ENCODE measurements at places on chromosomes 16 and 17.

DNA sequence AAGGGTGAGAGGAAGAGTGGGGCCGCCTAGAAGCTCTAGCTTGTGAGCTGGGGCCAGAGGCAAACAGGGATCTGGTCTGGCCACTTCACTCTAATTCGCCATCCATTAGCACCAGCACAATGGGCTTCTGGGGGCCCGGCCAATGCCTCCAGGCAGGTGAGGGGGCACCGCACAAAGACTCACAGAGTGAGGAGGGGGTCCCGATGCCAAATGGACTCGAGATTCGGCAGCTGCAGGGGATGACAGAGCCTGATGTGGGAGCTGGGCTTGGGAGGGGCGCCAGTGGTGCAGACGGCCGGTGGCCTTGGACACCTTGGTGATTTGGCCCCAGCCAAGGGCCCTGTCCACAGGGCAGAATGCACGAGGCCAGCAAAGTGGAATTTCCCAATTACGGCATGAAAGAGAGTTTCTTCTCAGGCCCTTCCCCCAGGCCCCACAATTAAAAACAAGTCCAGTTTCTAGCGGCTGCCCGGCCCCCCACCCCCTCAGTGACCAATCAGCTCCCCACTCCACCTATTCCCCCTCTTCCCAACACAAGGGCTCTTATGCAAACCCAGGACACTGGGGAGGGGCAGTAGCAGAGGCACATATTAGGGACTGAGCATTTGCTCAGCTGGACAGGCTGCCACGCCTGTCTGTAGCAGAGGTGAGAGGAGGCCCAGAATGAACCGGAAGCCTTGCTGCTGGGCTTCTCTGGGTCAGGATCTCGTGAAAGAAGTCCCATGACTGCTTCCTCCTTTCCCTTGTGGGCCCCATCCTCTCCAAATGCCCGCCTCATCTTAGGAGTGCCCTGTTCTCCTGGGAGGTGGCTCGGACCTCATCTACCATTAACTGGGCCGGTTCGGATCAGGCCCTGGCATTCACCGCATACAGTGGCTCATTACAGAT is 39.4 kb upstream of the MTSS2 start:
- no peak for DNase-seq

DNA sequence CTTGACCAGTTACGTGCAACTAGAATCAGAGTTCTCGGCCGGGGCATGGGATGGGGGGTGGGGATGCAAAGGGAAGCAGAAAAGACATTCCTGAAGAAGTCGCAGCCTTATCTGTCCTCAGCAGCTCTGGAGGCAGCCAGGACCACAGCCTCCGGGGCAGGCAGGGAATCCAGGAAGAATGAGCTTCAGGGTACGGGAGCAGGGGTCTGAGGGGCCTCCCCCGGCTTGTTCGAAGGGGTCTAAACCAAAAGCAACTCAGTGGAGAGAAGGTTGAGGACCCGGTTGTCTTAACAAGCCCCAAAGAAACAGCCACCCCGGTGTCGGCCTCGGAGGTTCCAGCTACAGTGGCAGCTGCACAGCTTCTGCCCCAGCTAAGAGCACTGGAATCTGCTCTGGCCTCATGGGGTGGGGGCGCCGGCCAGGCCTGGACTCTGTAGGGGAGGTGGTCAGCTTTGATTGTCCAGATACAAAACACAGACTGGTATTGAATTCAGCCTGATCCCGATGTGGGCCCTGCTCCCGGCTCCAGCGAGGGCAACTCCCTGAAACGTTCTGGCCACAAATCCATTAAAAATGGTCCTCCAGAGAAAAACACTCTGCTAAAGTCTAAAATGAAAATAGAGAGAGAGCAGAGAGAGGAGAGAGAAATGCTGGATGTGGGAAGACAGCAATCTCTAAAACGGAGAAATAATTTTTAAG is 7.7 kb downstream of the HOXB4 start:
- no peak for DNase-seq

DNA sequence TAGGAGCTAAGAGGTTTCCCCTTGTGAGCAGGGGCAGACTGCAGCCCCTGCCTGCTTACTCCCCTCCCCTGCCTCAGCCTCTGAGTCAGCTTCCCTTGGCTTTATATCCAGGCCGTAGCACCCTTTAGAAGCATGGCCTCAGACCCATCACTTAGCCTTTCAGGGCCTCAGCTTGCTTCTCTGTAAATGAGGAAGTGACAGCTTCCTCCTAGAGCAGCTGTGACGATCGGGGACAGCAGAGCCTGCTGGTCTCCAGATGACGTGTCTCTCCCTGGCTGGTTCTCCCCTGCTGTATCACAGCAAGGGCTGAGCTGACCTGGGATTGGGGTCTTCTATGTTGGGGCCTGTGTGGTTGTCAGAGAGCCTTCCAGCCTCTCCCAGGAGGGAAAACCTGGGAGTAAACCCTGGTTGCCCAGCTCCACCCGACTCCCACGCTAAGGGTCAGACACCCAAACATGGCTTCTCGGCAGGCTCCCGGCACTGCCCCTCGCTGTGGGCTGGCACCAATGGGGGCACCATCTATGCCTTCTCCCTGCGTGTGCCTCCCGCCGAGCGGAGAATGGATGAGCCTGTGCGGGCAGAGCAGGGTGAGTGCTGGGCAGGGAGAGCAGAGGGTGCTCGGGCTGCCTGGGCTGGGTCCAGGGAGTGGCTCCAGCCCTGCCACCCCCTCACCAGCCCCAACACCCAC is 16.3 kb upstream of the MYO15B start:
- DNase-seq, result no peak

DNA sequence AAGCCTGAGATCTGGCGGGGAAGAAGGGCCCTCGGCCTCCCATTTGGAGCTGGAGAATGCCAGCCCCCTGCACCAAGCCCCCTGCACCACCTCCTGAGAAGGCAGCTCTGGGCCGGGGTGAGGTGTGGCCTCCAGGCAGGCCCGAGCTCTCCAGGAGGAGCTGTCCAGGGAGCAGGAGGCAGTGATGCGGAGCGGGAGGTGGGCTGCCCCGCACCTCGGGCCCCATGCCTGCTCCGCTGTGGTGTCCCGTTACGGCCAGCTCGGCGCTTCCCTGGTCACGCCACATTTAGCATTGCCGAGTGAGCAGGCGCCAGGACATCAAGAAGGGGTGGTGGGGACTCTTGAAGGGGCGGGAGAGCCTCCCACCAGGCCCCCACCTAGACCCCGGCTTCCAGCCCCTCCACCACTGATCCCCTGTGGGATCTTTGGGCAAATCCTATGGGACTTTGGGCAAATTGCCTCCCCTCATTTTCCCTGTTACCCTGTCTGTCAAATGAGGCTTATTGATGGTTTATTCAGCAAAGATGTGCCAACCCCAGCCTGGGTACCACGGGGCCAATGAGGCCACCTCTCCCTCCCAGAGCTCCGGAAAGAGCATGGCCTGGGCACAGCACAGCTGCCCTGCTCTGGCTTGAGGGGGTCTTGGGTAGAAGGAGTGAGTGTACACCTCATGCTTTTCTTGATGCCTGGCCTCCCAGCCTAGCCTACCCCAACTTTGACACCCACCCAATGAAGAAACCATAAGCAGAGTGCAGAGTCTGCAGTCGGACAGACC is 15.3 kb downstream of the FOXN1 start:
- no peak for DNase-seq

DNA sequence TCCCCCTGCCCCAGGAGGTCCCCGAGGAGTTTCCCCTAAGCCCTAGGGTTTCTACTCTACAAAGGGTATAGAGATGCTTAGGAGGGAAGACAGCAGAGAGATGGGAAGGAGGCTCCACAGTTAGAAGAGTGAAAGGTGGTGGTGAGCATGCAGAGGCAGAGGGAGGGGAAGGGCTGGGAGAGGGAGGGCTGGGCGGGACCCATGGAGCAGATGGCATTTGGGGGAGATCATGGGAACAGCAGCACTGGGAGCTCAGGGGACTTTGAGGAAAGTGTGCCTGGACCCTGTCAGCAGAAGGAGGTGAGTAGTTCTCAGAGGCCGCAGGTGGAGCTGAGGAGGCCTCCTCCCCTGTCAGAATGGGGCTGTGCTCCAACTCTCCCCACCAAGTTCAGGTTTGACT is 650 bp upstream of the OTOP3 start:
- DNase-seq, result no peak

DNA sequence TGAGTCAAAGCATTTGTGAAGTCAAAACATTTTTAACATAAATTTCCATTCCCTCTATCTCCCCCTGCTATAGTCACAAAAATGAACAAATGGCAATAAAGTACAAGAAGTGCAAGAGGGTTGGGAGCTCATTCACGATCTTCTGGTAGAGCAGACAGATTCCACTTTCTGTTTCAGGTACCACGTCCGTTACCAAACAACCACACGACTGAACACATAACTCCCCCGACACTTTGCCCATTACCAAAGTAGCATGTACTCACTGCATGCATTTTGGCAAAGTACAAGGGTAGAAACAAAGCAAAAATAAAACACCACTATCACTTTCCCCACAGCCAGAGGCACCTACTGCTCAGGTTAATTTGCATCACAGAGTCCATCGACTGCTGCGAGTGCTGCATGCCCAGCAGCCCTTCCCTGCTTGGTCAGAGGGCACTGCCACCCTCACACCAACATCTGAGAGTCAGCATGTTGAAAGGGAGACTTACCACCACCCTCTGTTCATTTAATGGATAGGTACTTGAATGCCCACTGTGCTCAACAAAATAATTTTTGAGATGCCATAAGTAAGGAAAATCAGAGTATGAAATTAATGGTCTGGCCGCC is 150.3 kb upstream of the AXIN2 start:
- no peak for DNase-seq

GRCh38 chr16:22210854-22211253 is 4.8 kb downstream of the EEF2K start:
- DNase-seq, result no peak

GRCh38 chr17:13993106-13993505 is 76.2 kb upstream of the COX10 start:
- no peak for DNase-seq

DNA sequence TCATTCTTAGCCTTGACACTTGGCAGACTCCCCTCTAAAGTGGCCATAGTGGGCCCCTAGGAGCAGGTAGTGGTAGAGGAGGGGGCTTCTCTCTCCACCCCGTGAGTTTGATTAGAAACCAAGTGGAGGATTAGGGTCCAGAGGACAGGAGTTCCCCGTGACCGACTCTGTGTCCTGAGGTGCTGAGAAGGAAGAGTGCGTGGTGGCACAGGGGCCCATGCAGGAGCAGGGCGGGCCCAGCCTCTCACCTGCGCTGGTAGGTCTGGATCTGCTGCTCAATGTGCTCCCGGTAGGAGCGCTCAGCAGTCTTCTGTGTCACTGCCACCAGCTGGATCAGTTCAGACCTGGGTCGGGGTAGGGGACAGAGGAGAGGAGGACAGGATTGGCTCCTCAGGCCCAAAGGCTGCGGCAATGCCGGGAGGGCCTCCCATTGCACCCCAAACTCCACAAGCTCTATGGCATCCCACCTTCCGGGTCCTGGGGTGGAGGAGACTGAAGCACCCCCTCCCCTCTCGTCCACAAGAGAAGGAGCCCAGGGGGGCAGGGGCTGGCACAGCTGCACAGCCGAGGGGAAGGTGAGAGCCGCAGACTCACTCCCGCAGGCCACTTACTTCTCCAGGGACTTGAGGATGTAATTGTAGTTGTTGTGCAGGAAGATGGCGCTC is 6.2 kb downstream of the ZACN start:
- DNase-seq, result no peak

- no peak for DNase-seq
These were observed 37.9 kb upstream of the SLC38A10 start for GRCh38 chr17:81332914-81333528.

GRCh38 chr16:77868478-77868877 is 80.1 kb downstream of the VAT1L start:
- DNase-seq, result peak; percentile 10

DNA sequence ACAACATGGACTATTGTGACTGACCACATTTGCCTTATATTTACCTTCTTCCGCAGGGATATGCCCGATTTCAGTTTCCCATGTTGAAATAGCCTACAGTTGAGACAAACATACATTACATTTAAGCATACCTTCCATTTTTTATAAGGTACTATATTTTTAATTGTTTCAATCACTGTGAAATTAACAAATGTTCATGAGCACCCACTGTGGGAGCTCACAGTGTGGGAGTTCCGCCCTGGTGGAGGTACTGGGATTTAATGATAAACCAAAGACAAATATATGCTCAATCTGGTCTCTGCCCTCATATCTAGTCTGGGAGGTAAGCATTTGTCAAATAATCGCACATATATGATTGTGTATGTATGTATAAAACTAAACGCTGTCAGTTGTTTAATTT is 15.8 kb upstream of the TOX3 start:
- no peak for DNase-seq

DNA sequence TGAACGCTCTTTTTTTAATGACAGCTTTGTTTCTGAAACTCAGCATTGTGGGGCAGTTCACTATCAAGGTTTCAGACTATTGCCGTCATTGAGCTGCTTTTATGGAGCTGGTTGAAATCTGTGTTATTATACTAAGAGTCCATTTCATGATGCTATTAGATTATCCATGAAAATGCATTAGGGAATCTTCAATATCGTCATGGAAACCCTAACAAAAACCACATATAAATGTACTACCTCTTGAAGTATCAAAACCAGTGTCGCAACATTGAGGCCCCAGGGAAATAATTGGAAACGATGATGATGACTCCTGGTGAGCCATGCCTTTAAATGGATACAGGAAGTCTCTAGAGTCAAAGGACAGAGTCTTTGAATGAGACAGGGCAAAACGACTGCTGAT is 231.6 kb upstream of the CPHXL start:
- no peak for DNase-seq

DNA sequence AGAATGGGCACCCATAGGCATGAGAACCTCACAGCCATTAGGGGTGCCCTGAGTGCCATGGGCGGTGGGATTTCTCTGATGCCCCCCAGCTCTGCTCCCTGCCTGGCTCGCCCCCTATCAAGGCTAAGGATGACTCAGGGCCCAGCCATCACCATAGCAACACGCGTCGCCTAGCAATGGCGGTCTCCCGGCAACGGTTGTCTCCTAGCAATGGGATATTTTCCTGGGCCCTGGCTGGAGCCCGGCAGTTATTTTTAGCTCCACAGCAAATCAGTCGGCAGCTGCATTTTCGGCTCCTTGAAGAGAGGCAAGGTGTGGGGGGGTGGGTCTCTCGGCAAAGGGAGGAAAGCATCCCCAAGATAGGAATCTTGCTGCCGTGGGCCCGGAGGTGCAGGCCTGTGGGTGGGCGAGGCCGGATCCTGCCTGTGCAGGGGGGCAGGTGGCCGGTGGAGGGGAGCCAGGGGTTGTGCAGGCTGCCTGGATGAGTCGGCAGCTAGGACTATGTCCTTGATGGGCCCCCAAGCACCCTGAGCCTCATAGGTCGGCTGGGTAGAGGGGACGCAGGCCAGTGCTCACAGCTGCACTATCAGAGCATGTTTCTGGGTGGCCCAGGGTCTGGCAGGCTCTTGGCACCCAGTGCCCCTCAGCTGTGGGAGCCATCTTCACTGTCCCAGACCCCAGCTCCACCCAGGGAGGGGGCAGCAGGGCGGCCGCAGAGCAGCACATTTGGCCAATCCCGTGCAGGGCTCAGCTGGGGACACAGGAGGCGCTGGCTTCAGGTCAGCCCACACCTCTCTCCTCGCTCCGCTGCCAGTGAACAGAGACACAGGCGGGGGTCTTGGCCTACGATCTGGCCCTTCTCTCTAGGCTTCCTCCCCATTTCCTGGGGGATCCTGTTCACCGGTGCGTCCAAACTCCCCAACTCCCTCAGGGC is 4.2 kb upstream of the FBXL16 start:
- no peak for DNase-seq

Measured in stimulated activated CD4-positive, alpha-beta T cell treated with anti-CD3 and anti-CD28 coated beads, Interleukin-1b, Interleukin-23, amount 100 ng/mL, for 48 hours (primary cell).